ENCODE measurements at places on chromosomes 3 and 15. TPM values are rescaled to one million over a fixed set of nuclear protein-coding genes. Genes with fewer than 3 reads are reported as not detected.

DNA sequence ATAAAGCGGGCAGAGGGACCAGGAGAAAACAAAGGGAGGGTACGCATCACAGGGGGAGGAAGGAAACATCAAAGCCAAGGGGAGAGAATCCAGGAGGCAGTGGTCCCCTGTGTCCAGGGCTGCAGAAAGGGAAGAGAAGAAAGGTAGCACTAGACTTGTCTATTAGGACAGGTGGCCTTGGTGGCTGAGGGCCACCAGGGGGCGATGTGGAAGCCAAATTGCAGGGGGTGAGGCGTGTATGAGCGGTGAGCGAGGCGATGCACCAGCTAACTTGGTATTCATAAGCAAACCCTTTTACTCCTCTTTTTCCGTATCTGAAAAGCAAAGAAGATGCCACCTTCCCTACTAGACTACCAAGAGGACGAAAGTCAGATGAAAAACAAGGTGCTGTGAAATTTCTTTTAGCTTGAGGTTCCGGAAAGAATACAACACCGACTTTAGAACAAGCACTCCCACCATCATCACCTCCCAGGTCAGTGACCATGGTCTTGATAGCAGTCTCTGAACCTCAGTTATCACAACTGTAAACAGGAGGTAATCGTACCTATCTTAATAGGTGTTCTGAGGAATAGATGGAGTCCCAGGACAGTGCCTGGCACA, 654.4 kb upstream of the ADAMTS9 start:
- DNase-seq = peak; percentile 31

- no peak for DNase-seq
These were observed 20.6 kb downstream of the RTF1 start for GRCh38 chr15:41437448-41437847.

DNA sequence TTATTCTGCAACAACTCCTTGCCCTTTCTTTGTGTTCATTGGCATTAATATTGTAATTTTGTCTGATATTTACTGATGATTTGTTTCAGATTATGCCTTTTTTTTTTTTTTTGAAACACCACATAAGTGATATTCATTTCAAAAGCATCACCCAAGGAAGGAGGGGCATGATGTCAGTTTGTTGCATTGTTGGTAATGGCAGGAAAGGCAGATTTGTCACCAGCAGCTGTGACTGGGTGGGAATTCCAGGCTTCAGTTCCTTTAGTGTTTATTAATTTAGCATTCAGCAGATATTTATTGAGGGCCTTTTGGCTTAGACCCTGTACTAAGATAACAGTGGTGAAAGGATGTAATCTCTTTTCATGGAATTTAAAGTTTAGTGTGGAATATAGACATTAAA, 19.5 kb downstream of the SENP2 start:
- no peak for DNase-seq

- DNase-seq = no peak
These were observed 7.6 kb upstream of the TCF12 start for GRCh38 chr15:56910801-56911200.

DNA sequence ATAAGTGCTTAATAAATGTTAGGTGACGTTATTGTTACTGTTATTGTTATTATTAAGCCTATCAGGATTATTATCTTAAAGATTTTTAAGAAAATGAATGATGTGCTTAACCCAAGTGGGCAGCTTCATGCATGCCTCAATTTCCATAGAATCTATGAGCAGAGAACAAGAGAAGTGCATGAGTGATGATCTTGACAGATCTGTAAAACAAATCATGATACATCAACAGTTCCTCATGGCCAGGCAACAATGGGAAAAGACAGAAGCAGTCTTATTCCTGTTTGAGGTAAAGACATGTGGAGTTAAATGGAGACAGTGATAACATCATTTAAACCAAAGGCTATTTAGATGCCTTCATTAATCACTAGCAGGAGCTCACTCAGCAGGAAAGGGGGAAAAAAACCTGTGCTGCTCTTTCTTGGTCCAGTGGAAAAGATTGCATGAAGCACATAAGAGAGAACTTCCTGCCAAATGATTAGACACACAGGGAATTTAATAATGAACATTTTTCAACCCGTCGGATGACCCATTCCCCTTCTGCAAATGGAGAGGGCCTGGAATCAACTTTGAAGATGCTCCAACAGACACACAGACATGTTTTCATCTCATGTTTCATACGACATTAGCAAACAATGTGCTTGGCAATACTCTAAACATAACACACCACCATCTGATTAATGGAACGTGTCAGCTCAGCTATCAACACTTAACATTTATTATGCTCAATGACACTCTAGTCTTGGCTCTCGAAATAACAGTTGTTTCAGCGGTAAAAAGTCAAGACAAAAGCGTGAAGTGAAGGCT, 212.2 kb upstream of the LRRN1 start:
- no peak for DNase-seq

- no peak for DNase-seq
These were observed 3.7 kb upstream of the GNAI2 start for GRCh38 chr3:50232303-50232702.

GRCh38 chr15:35252351-35252865, 167.3 kb upstream of the NANOGP8 start:
- DNase-seq = no peak

Gene KLHL40
- not detected for total RNA-seq

DNA sequence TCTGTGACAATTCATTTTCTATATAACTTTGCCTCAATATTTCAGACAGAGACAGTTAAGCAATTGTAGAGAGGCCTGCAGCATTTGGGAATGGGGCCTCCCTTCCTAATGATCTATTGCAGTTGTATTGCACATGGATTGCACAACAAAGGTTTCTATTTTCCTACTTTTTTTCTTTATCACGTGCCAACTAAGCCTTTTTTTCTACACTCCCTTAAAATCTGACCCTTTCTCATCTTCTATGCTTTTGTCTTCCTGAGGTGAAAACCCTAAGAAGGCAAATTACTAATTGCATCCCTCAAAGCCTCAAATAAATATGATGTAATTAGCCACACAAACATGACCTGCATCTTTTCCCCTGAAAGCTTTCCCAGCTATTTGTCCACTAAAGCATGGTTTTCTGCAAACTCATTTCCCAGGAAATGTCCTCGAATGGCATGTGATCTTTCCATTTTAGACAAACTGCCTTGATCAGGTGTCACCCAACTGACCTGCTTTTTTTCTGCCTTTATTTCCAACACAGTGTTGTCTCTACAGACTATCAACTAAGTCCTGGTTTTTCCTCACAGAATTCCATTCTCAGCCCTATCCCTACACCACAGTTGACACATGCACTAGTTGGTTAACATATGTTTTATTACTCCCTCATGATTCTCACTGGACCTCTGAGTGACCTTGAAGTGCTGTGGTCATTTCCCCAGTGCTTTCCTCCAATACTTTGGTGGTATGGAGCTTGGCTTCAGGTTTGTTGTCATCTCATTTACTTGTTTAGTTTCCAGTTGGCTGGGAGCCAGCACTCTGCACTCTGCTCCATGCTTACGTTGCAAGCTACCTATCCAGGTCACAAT, 31.9 kb upstream of the TSC22D2 start:
- no peak for DNase-seq

- no peak for DNase-seq
These were observed 24.4 kb downstream of the AVEN start for GRCh38 chr15:34014556-34014955.

- no peak for DNase-seq
These were observed 35.8 kb downstream of the ST8SIA2 start for GRCh38 chr15:92429378-92430068.

- DNase-seq = no peak
These were observed 36.2 kb downstream of the CLDN1 start for GRCh38 chr3:190286014-190286413.

- no peak for DNase-seq
These were observed 23.7 kb upstream of the GPD1L start for GRCh38 chr3:32082721-32083120.

- DNase-seq = no peak
These were observed 51.7 kb downstream of the ZIC4 start for GRCh38 chr3:147354623-147355022.

DNA sequence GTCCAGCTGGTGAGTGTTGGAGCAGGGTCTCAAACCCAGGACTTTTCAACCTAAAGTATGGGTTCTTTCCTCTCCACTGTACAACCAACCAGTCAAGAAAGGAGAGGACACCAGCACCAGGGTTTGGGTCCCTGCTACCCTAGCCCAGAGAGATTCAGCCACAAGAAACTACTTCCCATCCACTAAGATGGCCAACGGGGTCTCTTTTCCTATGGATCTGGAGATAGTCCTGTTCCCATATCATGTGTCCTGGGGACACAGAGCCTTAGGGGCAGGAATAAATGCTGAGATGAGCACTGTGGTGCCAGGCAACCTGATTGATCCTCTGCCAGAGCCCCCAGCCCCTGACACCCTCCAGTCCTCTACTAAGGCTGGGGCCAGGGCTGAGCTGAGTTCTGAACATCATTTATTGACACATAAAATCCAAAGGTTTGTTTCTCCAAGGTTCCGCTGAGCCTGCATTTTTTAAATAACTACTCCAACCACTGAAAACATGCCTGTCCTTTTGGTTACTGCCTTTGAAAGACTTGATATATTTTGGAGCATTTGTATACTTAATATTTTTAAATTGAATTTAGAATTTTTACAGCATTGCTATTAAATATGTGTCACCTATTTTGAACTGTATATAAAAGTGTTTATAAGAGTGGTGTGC, 26.0 kb downstream of the MRPL46 start:
- no peak for DNase-seq

- peak; percentile 33 for DNase-seq
These were observed 68.2 kb downstream of the EFCAB12 start for GRCh38 chr3:129360171-129360611.

Gene CPEB1
- total RNA-seq = 1.0 TPM

DNA sequence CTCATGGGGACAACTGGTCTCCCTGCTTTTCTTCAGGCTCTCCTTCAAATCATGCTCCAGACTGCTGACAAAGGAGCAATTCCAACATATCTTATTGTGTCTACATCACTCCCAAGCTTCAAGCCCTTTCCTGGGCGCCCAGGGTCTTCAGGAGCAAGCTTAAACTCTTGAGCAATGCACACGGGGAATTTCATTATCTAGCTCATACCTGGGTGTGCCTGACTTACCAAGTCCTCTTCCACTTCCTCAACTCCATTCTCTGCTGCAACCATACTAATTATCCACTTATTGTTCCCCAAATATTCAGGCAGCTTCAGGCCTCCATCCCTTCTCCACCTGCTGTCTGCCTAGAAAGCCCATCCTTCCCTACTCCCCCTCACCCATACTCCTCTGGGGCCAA, 50.6 kb downstream of the B3GNT5 start:
- no peak for DNase-seq

- no peak for DNase-seq
These were observed 49.5 kb upstream of the TPM1 start for GRCh38 chr15:62993066-62993465.

DNA sequence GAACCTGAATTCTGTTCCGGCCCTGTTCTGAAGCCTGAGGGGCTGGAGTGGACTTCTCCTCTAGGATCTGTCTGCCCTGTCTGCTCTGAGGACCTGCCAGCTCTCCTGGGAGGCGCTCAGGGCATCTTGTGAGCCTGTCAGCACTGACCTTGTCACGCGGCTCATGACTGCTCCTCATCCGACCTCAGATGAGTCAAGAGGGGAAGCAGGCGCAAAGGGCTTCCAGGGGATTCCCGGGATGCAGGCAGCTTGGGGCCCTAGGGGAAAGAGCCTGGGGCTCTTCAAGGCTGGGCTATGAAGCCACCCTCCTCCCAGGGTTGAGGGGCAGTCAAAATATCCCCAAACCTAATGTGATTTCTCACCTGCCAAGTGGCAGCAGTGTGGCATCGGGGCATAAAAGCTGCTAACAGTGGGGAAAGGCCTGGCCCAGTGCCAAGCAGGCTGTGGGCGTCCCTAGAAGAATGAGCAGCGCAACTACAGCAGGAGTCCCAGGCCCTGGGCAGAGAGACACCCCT, 27.6 kb upstream of the ANKDD1A start:
- peak; percentile 90 for DNase-seq

- no peak for DNase-seq
These were observed 16.4 kb upstream of the RTP2 start for GRCh38 chr3:187718802-187719201.

- DNase-seq = no peak
These were observed 722 bp downstream of the RBMS3 start for GRCh38 chr3:29281344-29282241.

GRCh38 chr3:23312866-23313265, 109.7 kb downstream of the UBE2E2 start:
- DNase-seq = no peak

Gene ZNF80
- total RNA-seq = 0.09 TPM

- DNase-seq = no peak
These were observed 43.9 kb downstream of the RPL22L1 start for GRCh38 chr3:170826047-170826446.

GRCh38 chr15:74655424-74655823, 39.8 kb downstream of the CLK3 start:
- no peak for DNase-seq

- DNase-seq = no peak
These were observed 120.3 kb downstream of the RAP2B start for GRCh38 chr3:153282355-153282754.

GRCh38 chr15:57167821-57168395, 208.4 kb upstream of the CGNL1 start:
- DNase-seq = no peak

Gene TICRR
- total RNA-seq = 0.20 TPM

DNA sequence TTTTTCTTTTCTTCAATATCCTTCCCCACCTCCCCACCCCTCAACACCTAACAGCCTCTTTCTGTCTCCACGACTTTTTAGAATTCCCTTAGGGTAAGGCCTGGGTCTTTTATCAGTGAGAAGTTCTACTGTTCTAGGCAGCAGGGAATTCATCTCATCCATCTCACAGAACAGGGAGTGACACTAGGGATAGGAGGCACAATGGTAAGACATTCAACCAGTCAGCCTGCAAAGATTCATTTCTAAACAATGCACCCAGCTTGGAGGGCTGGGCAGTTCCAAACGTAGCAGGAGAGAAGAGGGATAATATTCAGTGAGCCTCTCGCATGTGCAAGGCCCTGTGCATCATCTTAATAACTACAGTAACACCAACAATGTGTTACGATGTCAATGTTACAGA, 43.6 kb downstream of the LRIG1 start:
- DNase-seq = no peak

- DNase-seq = no peak
These were observed 66.5 kb downstream of the PLXNA1 start for GRCh38 chr3:127049393-127049792.

Data from upper lobe of left lung (tissue), 6 donors.